ENCODE measurements at places on chromosomes 2 and 18. TPM values are rescaled to one million over a fixed set of nuclear protein-coding genes. Genes with fewer than 3 reads are reported as not detected.

DNA sequence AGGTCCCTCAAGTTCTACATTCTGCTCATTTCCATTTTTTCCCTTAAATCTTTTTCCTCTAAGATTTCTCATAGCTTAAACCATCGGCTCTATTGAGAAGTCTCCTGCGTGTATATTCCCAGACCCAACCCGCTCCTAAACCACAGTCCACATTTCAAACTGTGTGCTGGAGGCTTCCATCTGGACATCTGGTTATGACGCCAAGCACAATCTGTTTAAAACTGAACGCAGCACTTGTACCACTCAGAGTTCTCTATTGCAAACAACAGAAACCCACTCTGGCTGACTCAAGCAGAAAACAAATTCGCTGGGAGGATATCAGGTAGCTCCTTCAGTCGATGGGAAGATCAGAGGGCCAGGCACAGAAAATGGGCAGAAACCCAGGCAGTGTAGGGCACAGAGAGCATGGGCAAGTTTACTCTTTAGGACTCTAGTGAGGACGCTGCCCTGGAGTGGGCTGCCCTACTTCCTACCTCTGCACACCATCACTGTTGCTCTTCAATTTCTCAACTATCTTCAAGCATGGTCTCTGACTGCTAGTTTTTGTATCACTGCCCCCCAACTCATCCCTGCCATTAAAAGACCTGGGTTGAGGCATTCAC lies 5.6 kb upstream of the EML4 start:
- no peak for DNase-seq

- DNase-seq: no peak
Measured at GRCh38 chr2:84700006-84700405, 180.9 kb downstream of the TRABD2A start.

DNA sequence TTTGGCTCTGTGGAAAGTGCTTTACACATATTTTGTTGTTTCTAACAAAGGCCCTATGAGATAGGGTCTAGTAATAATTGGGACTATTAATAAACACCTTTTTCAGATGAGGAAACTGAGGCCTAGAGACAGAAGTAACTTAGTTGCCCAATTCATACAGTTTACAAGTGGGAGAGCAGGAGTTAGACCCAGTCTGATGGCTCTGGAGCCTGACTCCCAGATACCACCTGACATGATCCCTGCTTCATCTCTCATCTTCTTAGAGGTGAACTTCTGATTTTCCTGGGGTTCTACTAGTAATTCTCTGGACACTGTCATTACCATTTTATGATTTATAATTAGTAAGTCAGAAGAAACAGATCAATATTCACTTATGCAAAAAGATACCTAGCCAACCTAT lies 49.1 kb upstream of the OTX1 start:
- no peak for DNase-seq

DNA sequence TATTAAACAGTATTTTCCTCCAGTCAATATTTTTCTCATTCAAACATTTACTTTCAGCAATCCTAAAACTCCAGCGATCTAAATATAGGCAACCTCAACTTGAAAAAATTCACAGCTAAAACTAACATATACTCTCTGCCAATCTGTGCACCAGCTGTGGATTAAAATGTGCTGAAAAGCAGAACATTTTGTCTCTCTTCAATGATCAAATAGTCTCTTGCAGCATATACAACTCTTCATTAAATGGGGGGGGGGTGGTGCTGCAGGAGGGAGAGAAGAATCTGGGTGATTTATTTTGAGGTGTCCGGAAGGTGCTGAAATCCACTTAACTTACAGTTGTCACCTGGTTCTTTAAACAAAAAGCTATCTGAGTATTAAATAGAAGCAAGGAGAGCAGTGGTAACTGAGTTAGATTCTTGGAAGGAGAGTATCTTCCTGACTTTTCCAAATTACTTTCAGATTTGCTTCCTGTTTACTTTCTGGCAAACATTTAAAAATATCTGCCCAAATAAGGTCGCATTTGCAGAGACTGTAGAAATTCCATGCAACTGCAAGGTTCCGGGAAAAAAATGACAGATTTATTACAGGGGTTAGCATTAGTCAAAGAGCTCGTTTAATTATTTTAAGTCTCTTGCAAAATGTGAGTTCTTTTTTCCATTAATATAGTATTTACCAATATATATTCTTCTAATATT lies 904.7 kb upstream of the ACVR2A start:
- no peak for DNase-seq

- DNase-seq: no peak
Measured at GRCh38 chr2:179749210-179749609, 112.2 kb downstream of the ZNF385B start.

DNA sequence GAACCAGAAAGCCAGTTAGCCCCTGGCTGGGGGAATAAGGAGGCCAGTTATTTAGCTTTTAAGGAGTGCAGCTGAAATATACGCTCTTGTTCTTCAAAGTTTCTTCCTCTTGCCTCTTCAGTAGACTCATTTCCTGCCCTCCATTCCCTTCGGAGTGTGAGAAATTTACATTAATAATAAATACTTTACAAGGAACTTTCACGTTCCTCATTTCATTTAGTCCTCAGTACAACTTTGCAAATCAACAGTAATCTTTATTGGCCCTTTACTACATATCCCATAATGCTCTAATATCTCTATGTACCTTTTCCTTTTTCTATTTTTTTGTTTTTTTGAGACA lies 15.6 kb downstream of the PLCD4 start:
- DNase-seq: no peak

DNA sequence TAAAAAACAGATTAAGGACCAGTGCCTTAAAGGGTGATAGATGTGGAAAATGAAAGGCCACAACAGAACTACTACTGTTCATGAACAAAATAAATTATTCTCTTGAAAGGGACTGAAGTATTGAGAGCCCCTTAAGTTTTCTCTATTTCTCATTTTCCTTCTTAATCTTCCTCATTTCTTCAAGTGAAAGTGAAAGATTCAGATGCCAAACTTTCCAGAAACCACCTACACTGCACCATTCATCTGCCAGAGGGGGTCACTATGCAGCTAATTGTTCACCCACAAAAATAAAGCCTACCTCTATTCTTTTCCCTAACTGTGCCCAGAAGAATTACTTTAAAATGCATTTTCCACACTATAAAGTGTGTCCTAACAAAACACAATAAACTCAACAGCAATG lies 140.1 kb downstream of the NR4A2 start:
- DNase-seq: no peak

DNA sequence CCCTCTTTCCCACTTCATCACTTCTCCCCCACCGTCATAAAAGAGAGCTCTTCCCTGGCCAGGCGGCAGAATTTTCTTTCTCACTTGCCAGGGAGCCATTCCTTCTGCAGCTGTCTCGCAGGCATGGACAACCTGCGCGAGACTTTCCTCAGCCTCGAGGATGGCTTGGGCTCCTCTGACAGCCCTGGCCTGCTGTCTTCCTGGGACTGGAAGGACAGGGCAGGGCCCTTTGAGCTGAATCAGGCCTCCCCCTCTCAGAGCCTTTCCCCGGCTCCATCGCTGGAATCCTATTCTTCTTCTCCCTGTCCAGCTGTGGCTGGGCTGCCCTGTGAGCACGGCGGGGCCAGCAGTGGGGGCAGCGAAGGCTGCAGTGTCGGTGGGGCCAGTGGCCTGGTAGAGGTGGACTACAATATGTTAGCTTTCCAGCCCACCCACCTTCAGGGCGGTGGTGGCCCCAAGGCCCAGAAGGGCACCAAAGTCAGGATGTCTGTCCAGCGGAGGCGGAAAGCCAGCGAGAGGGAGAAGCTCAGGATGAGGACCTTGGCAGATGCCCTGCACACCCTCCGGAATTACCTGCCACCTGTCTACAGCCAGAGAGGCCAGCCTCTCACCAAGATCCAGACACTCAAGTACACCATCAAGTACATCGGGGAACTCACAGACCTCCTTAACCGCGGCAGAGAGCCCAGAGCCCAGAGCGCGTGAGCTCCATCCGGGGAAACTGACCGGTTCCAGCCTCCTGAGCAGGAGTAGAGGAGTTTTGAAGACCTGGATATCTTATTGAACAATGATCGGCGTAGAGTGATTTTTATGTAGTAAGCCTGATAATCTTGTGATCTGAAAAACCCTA lies at the start of gene MSGN1:
Gene MSGN1, plus strand, starts transcription at position 65 of the 850 bp plus-strand sequence. Its CDS starts 59 bp downstream, at position 124.
- DNase-seq: no peak

GRCh38 chr2:172465417-172466334 lies 38.3 kb downstream of the ITGA6 start:
- DNase-seq: peak; percentile 72

DNA sequence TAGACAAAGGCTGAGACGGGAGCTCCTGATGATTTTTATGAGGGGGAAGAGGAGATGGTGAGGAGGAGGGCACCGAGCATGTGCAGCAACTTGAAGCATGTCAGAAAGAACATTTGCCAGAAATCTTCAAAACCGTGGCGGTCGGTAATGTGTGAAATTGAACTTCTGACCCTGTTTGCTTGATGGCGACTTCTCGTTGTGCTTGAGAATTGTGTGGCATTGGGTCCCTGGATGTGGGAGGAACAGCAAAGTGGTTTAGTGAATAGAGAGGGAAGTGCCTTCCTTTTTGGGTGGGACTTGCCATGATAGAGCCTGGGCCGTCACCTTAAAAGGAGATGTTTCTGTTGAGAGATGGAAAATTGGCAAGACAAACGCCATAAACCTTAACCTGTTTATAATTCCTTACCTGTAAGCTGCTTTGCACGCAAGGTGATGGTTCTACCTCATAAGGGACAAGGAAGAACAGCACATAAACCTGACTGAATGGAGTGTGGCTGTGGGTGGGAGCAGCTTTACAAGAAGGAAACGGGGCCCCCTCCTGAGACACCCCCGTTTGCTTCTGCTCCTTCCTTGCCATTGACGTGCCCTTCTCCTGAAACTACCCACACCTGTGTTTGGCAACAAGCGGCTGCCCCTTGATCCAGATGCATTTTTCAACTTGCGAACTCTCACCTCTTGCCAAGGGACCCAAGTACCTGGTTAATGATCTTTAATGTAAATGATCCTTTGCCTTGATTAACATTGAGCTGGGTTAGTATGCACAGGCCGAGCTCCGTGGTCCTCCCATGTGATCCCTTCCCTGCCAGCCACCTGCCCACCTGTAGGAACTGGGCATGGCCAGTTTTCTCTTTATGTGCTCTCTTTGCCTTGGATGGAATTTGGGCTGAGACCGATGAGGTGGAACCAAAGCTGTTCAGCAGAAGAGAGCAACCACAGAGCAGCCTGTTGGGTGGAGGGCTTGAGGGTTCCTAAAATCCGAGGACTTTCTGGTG lies 153.2 kb downstream of the NEDD4L start:
- DNase-seq: no peak

DNA sequence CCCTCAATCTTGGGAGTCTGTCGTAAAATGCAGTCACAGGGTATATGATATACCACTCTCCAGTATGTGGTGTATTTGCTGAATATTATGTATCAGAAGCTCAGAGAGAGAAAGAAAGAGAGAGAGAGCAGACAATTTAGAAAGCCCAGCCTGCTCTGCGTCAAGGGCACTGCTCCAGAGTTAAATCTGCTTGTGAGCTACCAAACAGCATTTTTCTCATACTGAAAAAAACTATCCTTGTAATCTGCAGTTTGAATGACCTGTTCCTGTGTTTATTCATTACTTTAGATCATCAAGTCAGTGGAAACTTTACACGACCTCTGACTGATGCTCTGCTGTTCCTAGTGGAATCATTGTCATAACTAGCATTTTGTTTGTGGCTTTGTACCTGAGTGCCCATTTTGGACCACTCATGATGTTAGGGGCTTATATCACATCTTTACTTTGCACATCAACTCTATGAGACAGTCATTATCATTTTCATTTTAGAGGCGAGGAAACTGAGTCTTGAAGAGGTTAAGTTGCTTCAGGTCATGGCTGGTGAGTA lies 89.2 kb upstream of the PELI1 start:
- DNase-seq: no peak

- no peak for DNase-seq
Measured at GRCh38 chr2:208579678-208580077, 173.1 kb downstream of the PTH2R start.

DNA sequence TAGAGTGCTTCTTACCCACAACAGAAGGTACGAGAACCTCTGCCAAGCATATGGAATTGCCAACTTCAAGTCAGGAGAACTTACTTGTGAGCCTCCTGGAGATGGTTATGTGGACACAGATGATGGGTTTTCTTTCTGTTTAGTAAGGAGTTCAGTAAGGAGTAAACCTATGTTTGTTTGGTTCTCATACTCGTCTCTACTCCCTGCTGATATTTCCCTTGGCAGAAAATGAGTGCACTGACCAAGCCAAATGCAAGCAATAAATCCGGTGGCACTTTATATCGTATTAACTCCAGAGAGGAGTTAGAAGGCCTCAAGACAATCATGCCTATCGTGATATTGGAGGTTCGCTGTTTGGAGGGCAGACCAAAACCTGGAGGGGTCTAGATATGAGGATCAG lies 83.2 kb upstream of the CYP1B1 start:
- no peak for DNase-seq

DNA sequence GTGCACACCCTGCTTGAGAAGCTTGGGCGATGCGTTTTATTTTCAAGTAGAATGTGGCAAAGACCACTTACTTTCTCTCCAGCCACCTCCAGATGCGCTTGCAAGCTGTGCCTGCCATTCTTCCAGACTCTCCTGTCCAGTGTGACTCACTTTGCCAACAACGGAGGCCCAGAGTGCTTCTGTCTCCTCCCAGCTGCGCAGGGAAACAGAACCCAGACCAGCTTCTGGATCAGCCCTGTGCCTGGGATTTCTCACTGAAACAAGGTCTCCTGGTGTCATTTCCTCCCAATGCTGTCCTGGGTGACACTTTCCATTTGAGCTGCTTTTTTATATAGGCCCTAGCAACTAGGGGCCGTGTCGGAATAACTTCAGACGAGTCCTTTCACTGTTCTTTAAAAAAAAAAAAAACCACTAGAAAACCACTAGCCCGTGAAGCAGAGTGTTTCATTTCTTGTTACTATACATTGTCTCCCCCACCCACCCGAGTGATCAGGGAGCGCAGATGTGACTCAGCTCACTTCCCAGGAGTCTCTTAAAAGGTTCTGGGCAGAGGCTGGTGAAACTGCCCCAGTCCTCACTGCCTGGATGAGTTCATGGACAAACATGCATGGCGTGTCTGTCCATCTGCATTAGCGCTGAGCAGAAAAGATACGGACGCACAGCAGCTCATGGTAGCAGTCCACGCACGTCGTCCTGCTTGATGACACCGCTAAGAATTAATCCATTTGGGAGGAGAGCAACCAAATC lies 25.3 kb upstream of the RPL31 start:
- DNase-seq: no peak

- no peak for DNase-seq
Measured at GRCh38 chr2:108616318-108616717, 82.0 kb downstream of the LIMS1 start.

- no peak for DNase-seq
Measured at GRCh38 chr2:130261970-130262760, 63.9 kb upstream of the TUBA3E start.

The CTLA4 gene
- polyA plus RNA-seq: 0.07 TPM

The SIX3 gene
- polyA plus RNA-seq: not detected

The CPLX4 gene
- polyA plus RNA-seq: not detected

The SMYD1 gene
- polyA plus RNA-seq: 96.1 TPM

The NETO1 gene
- polyA plus RNA-seq: 0.57 TPM

The ALPP gene
- not detected for polyA plus RNA-seq

The SPEG gene
- 85.5 TPM for polyA plus RNA-seq

The MAP3K19 gene
- not detected for polyA plus RNA-seq

The MAPK4 gene
- polyA plus RNA-seq: 15.5 TPM

The MARCO gene
- 5.9 TPM for polyA plus RNA-seq

The RAD51AP2 gene
- polyA plus RNA-seq: 0.14 TPM

Measured in right cardiac atrium (tissue), 5 donors.